ENCODE measurements at places on chromosomes 1 and 21.

DNA sequence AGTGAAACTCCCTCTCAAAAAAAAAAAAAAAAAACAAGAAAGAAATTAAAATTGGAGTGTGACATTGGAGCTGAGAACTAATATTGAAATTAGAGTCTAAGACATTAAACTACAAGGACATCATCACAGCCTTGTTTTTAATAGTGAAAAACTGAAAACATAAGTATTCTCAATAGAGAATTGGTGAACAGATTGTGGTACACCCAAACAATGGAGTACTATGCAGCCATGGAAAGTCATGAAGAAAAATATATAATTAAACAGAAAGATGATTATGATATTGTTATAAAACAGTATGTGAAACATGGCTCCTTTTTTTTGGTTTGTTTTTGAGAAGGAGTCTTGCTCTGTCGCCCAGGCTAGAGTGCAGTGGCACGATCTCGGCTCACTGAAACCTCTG is 43.4 kb downstream of the NCMAP start:
- no peak for DNase-seq

- no peak for DNase-seq
Measured at GRCh38 chr1:197486946-197487345, 218.9 kb downstream of the CRB1 start.

GRCh38 chr1:57167997-57168396 is 202.2 kb upstream of the C8B start:
- DNase-seq = no peak

- no peak for DNase-seq
Measured at GRCh38 chr1:90412563-90412962, 304.5 kb downstream of the BARHL2 start.

GRCh38 chr1:209650454-209650853 is 1.8 kb downstream of the LAMB3 start:
- no peak for DNase-seq

DNA sequence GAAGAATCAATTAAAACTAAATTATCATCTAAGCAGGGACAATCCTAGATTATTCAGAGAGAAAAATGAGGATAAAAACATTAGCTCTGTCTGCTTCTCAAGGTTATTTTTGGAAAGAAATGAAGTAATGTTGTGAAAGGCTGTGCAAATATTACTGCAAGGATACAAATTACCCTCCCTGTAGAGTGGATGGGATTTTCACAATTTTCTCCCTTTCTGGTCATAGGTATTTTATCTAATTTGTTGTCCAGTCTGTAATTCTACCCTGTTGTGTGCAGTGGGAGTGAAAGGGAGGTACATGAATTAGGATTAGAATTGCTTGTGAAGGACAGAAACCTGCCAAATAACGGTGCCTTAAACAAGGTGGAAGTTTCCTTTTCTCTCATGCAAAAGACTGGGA is 54.7 kb downstream of the MAP3K7CL start:
- DNase-seq = no peak

DNA sequence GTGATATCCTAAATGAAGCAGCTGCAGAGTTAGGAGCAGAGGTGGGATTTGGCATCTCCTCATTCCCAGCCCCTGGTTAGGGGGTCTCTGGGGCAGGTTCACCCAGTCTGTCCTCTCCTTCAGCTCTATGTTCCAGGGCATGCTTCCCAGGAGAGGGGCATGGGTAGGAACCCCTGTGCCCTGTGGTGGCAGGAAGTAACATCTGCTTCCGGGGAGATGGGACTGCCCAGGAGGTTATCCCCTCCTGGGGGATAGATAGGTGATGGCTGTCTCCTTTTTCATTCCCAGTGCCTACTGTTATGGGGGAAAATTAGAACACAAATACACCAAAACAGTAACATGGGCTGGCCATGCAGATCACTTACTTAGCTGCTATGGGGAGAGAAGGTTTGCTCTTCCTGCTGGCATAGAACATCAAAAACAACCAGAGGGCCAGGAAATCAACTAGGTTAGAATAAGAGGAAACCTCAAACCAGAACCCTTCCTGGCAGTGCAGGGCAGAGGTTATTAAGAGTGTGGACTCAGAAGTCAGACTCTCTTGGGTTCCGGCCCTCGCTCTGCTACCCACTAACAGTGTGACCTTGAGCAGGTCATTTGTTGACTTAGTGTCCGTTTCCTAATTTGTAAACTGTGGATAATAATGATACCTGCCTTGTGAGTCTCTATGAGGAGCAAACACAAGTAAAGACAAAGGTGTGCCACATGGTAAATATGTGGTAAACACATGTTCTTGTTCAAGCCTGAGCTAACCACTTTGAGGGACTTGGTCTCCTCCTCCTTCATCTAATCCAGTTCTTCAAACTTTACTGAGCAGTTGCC is 157.8 kb upstream of the JUN start:
- DNase-seq = no peak

GRCh38 chr1:183287191-183287675 is 101.2 kb downstream of the LAMC2 start:
- no peak for DNase-seq

DNA sequence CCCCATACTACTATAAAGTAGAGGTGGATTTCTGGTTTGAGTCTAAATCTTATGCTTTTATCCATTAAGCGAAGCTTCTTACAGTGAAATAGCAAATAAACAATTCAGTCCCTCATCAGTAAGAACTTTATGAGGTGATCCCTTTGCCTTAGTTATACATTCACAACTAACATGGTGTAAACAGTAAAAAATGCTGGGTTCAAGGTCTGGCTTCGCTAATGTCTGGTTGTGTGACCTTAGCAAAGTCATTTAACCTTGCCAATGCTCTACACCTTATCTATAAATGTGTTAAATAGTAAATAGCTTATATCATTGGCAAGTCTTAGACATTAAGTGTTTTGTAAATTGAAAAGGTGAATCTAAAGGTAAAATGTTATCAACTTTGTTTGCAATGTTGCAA is 475.4 kb downstream of the LMO4 start:
- no peak for DNase-seq

GRCh38 chr1:70475023-70475422 is 64.0 kb downstream of the CTH start:
- no peak for DNase-seq

- DNase-seq = no peak
Measured at GRCh38 chr1:57422271-57423134, 1.4 kb downstream of the DAB1 start.

GRCh38 chr1:34828611-34829010 is 30.9 kb downstream of the SMIM12 start:
- DNase-seq = no peak

GRCh38 chr1:182335771-182336566 is 55.6 kb downstream of the GLUL start:
- no peak for DNase-seq

GRCh38 chr1:31705080-31705866 is 1.5 kb upstream of the COL16A1 start:
- DNase-seq = peak; percentile 43

GRCh38 chr1:231421546-231421970 is 529 bp downstream of the EGLN1 start:
- DNase-seq = peak; percentile 10

- DNase-seq = no peak
Measured at GRCh38 chr1:32286763-32287162, 5.1 kb upstream of the HDAC1 start.

DNA sequence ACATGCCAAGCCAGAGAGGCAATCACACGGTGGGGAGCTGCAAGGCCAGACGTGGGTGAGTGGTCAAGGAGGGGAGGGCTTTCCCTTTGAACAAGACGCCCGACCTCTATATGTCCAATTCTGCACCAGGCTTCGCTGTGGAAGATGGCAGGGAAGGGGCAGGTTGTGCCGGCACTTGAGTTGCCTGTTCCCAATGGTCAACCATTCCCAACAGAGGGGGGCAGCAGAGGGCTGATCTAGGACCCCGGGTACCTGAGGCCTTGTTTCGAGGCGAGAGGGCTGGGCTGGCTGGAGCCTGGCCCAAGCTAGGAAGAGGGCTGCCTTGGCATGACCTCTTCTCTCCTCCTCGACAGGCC is 64.9 kb downstream of the TMEM53 start:
- no peak for DNase-seq

GRCh38 chr1:229778794-229779193 is 152.7 kb downstream of the URB2 start:
- no peak for DNase-seq

DNA sequence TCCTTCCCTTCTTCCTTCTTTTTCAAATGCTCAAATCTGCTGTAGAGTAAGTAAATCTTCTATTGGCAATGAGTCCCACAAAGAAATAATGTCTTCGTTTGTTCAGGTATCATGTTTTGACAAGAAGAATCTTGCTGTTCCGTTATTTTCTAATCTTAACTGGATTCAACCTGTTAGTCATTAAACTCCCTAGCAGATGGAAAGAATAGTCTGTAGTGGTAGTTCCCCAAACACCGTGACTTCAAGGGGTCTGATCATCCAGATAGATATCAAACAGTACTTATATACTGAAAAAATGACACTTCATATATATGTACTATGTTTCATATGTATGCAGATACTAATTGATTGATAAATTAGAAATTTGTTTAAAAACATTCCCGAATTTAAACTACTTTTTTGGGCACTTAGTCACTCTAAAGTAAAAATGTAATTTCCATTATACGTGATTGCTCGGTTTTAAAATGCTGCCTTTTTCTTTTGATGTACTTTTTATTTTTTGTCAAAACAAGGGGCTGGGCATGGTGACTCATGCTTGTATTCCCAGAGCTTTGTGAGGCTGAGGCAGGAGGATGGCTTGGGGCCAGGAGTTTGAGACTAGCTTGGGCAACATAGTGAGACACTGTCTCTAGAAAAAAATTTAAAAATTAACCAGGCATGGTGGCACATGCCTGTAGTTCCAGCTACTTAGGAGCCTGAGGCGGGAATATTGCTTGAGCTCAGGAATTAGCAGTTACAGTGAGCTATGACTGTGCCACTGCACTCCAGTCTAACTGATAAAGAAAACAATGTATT is 335.7 kb upstream of the SNX7 start:
- DNase-seq = no peak

GRCh38 chr1:152926091-152926490 is 17.7 kb downstream of the IVL start:
- no peak for DNase-seq

- DNase-seq = no peak
Measured at GRCh38 chr1:211583011-211583992, 4.3 kb upstream of the SLC30A1 start.

DNA sequence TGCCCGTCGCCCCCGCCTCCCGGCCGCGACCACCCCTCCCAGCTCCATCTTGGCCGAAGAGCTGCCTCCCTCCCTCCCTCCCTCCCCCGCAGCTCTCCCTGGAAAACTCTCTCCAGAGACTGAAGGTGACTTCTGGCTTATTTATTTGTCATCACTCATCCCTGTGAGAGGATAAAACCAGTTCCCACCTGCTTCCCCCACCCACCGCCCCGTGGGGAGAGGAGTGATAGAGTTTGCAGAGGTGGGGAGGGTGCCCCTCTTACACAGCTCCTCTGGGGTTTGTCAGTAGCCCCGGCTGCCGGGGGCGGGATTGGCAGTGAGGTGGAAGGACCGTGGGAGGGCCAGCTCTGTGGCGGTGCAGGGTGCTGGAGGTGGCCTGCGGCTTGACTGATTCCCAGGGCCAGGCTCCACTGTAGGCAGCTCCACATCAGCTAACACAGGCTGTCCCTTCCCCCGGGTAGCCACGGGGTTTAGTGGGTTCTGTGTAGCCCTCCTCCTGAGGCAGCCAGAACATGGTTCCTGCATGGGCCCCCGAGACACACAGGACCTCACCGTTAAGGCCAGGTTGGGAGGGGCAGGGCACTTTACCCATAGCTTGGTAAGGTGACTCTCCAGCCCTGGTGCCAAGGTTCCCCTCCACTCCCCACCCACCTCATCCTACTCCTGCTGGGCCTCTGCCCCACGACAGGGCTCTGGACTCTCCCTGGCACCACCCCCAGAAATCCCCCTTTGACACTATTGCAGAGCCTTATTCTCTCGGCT is 62.2 kb downstream of the ELK4 start:
- DNase-seq = no peak

- DNase-seq = no peak
Measured at GRCh38 chr1:203207751-203208150, 21.2 kb upstream of the CHI3L1 start.

DNA sequence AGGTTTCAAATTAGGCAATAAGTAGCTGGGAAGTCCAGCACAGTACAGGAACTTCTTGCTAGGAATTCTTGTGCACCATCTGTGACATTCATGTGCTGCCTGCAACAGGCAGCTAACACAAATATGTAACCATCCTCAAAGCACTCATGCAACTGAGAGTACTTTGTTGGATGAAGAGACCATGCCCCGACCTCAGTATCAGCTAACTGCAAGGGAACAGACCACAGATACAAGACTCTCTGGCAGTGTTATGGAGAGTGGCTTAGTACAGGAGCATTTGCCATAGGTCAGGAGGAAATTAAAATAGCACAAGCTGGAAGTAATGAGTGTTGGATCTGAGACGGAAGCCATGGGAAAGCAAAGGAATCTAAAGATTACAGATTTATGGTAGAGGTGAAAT is 123.6 kb downstream of the LRRC53 start:
- no peak for DNase-seq

- no peak for DNase-seq
Measured at GRCh38 chr1:3978196-3978989, 78.3 kb upstream of the C1orf174 start.

DNA sequence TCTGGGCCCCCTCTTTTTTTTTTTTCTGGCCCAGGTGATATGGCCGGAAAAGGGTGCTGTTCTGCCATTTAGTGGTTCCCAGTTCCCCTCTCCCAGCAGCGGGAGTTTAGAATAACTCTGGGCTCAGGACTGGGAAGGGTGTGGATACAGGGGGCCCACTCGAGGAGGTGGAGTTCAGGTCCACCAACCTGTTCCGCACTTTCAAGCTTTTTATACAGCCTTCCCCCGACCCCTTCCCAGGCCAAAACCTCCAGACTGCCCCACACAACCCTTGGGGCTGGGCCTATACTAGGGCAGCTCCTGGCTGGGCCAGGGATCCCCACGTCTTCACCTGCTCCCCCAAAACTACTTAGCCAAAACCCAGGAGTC is 402 bp downstream of the PLEKHG5 start:
- no peak for DNase-seq

DNA sequence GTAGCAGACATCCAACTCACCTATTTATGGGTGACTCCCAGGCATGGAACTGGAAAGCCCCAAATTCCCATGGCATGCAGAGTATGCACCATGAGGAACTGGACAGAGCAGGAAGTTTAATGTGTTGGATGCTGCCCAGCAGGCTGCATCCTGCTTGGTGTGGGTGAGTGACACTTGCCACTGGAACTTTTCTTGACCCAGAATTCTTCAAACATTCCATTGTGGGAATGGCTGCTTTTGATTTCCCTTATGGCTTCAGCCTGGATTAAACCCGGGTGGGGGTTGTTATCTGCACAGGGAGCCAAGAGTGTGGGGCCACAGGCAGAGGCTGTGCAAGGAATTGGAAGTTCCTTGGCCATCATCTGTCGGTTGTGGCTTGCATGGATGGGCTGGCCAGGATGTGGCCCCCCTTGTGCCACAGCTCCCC is 26.9 kb upstream of the BACE2 start:
- DNase-seq = no peak

Data from activated CD8-positive, alpha-beta memory T cell treated with anti-CD3 and anti-CD28 coated beads for 1 hour (primary cell).